ENCODE measurements at places on chromosomes 1 and 21. TPM values are rescaled to one million over a fixed set of nuclear protein-coding genes. Genes with fewer than 3 reads are reported as not detected.

TDRD10 gene
- total RNA-seq, result not detected

DNA sequence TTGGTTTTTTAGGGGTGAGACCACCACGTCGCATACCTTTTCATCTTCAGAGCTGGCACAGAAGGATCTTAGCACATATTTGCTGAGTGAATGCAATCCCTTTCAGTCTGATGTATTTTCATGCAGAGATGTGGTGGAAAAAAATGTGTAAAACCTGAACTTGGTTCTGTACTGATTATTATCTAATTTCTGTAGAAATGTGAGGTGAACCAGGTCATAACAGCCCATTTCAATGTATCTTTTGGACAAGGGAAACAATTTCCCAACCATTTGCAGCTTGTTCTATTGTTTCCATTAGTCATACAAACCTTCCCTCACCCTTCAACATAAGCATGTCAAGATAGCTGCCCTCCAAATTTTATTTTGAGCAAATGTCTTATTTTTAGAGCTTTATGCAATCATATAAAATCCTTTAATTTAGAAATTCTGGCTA is 46.8 kb upstream of the RUNX1 start:
- DNase-seq, result no peak

- DNase-seq, result no peak
Observed at GRCh38 chr1:42933610-42934491, 24.8 kb downstream of the SLC2A1 start.

- no peak for DNase-seq
Observed at GRCh38 chr1:245823408-245824147, 668.8 kb downstream of the KIF26B start.

OLIG1 gene
- not detected for total RNA-seq

GRCh38 chr21:45332415-45332814 is 44.7 kb upstream of the POFUT2 start:
- no peak for DNase-seq

GRCh38 chr1:13699936-13700520 is at the start of gene PRDM2:
TSS of gene PRDM2 (plus strand) at chr1:13700188. CDS start at chr1:13715606, 15,418 bp downstream.
- peak; percentile 54 for DNase-seq

GRCh38 chr1:204155881-204156280 is 4.0 kb upstream of the ETNK2 start:
- no peak for DNase-seq

GRCh38 chr1:245298781-245299180 is 144.0 kb downstream of the KIF26B start:
- peak; percentile 19 for DNase-seq

F3 gene
- 5.0 TPM for total RNA-seq

DNA sequence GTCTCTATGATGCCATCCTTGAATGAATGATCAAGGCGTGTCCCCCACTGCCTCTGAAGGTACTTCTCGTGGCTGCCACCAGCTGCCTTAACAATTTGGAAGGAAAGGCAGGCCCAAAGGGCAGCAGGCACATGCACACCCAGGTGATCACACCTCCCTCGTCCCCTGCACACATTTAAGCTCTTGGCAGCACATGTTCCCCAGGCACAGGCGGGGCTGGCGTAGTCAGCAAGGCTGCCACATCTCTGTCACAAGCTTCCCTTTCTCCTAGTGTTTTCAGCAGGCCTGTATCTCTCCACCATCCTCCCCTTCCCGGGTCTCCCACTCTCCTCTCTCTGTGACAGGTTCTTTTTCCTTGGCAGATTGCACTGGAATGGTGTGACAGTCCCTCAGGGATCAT is 111.9 kb downstream of the CACNA1E start:
- no peak for DNase-seq

GRCh38 chr21:42148097-42148496 is 70.8 kb upstream of the ABCG1 start:
- DNase-seq, result no peak

PCP4L1 gene
- total RNA-seq, result not detected

TSPEAR gene
- total RNA-seq, result not detected

DNA sequence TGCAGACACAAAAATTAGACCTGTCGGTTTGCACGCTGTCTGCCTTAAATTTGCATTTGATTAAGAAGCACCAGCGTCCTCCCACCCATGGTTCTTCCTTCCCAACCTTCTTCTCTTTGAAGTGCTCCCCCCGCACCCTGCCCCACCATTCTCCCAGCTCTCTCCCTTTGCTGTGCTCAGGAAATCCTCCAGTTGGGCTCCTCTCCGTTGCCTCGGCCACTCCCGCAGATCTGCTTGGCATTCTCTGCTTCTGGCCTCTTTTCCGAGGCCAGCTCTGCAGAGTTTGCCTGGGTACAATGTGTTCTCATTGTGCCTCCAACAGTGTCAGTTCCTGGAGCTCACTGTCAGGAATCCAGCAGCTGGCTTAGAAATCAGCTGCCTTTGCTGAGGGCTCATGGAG is 126.1 kb downstream of the NAV1 start:
- no peak for DNase-seq

CRYBG2 gene
- not detected for total RNA-seq

DNA sequence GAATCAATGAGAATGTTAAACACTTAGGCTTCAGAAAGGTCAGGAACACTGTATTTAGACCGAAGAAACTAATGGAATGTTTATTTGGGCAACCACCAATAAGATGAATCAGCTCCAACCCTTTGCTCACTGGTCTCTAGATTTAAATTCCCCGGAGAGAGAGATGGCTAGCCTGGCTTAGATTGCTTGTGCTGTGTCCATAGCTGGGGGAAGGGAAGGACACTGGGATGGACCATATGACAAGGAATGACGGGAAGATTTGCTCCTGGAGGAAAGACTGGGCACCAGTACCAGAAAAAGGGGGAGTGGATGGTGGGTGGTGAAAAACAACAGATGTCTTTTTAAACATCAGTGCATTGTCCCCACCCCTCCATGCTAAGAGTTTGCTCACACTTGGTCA is 426.6 kb downstream of the DUSP10 start:
- DNase-seq, result peak; percentile 64

HHIPL2 gene
- total RNA-seq, result not detected

- peak; percentile 98 for DNase-seq
Observed at GRCh38 chr1:115753830-115754229, 14.7 kb downstream of the CASQ2 start.

AMPD1 gene
- total RNA-seq, result 8.1 TPM

DNA sequence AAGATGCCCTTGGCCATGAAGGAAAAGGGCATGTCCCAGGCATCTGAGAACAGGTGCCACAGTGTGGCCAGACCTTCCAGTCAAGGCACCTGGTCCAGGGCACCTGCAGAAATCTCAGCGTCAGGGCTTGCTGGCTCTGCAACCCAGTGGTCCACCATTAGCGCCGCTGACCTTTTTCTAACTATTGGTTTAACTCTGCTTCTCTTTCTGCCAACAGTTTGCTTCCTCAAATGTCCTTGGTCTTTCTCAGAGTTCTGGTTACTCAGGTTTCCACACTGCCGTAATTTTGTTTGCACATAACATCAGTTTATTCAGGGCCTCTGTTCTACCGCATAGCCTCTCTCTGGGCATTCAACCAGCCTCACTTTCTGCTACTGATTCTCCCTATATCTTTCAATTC is 16.5 kb upstream of the FYB2 start:
- DNase-seq, result no peak

- DNase-seq, result no peak
Observed at GRCh38 chr1:201706109-201706508, 122.8 kb upstream of the IPO9 start.

CFHR4 gene
- total RNA-seq, result not detected

GRCh38 chr21:45926281-45926680 is 55.3 kb upstream of the COL6A1 start:
- no peak for DNase-seq

- DNase-seq, result no peak
Observed at GRCh38 chr1:13801232-13801631, 101.2 kb downstream of the PRDM2 start.

DNA sequence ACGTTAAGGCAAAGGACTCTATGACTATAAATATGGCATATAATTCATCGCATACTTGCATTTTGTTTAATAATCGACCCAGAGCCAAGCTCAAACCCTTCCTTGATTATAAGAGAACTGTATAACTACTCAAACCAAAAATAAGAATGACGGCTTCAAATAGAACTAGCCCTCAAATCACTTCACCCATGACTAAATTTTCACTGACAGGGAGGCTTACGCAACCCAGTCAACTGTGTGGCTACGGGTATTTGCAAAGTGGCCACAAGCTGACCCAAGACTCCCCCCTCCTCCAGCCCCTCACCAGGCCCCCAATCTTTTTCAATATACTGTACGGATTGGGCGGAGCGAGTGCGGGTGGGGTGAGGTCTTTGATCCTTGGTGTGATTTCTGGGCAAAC is 268.3 kb downstream of the ASTN1 start:
- DNase-seq, result peak; percentile 13
